ENCODE measurements at places on chromosomes 6 and 20. TPM values are rescaled to one million over a fixed set of nuclear protein-coding genes. Genes with fewer than 3 reads are reported as not detected.
A peak's percentile ranks its signal among the peaks of the same experiment; 100 is the strongest.

Gene CCN2
- 12.4 TPM for total RNA-seq

Gene MAP1LC3A
- 12.4 TPM for total RNA-seq

Gene ANKRD6
- total RNA-seq: 3.2 TPM

Gene CALHM5
- 8.7 TPM for total RNA-seq

Gene TREML1
- not detected for total RNA-seq

Gene JPH2
- total RNA-seq: not detected

Gene FILIP1
- total RNA-seq: 0.88 TPM

DNA sequence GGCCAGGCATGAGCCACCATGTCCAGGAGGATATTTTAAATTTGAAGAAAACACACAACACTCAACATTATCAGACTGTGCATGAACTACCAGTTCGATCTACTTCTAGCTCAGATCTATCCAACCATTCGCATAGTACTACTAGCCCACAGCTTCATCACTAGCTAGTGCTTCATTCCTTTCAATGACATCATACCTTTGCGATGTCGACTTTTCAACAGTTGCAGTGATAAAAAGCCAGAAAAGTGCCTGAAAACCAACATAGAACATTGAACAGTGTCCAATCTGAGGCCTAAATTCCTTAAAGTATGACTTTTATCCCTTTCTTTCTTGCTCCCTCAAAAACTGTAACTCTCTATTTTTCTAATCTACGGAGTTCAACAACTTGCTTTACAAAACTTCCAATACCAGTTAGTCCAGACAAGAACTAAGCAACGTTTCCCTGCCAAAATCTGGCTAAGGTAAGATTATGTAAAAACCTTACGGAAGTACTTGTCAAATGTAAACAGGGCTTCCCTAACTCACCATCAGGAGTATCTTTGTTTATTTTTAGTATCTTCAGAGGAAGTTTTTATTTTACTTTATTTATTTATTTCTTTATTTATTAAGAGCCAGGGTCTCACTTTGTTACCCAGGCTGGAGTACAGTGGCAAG is 434.0 kb upstream of the JARID2 start:
- DNase-seq: no peak

GRCh38 chr6:165849534-165850430 is 186.7 kb upstream of the PDE10A start:
- DNase-seq: no peak

DNA sequence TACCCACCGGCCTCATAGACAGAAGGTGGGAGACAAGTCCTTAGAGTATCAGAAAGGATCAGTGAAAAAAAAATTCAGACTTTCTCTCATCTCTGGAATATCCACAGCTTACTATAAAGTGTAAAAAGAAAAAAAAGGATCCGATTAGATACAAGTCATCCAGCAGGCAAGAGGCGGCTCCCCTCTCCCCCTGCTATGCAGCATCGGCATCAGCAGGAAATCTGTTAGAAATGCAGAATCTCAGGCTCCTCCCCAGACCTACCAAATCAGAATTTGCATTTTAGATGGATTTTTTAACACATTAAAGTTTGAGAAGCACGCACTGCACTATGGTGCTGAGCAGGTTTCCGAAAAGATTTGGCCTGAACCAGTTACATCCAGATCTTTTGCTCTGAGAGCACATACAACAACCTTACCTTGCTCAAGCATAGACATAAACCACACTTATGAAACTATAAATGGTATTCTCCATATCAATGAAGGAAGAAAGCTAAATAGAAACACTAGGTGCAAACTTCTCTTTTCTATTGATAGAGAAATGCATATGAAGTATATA is 117.0 kb upstream of the POU3F2 start:
- no peak for DNase-seq

DNA sequence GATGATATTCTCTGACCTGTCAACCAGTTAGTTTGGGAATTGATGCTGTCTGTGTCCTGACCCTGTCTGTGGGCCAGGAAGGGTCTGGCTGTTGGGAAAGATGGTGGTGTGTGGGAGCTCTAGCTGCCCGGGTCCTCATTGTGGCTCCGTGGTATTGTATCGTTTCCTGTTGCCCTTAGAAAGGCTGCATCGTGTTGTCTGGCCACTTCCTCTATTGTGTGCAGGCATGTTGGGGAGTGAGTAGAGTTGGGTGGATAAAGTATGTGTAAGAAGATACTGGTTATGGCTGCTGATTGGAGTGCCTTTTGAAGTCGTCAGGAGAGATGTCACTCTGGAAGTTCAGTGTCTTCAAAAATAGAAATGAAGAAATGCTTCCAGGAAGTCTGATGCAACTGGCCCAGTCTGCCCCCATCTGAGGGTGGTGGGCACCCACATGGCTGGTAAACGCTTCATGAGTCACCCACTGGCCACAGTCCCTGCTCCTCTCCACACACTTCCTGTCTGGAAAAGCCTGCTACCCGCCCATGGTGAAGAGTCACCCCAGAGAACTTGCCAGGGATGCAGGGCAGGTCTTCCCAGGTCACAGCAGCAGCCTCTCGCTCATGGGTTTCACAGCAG is 27.9 kb downstream of the PPARD start:
- DNase-seq: peak; percentile 96

- no peak for DNase-seq
These were observed 3.2 kb downstream of the SULF2 start for GRCh38 chr20:47782076-47782475.

- peak; percentile 25 for DNase-seq
These were observed 220.3 kb upstream of the LRFN2 start for GRCh38 chr6:40807484-40807883.

DNA sequence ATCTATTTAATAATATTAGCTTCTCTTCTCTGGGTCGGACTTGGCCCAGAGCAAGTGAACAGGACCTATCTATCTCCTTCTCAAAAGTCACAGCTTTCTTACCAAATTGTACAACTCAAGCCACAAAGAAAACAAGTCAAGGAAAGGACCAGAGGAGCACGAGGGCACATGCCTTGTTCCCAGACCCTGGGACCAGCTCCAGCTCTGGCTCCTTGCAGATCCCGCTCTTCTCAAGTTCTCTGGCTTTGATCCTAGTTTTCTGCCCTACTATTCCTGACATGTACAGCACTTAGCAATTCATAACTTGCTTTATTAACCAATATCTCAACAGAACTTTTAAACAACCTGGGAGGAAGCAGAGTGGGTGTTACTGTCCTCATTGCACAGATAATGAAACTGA is 185.9 kb downstream of the ESR1 start:
- DNase-seq: no peak

DNA sequence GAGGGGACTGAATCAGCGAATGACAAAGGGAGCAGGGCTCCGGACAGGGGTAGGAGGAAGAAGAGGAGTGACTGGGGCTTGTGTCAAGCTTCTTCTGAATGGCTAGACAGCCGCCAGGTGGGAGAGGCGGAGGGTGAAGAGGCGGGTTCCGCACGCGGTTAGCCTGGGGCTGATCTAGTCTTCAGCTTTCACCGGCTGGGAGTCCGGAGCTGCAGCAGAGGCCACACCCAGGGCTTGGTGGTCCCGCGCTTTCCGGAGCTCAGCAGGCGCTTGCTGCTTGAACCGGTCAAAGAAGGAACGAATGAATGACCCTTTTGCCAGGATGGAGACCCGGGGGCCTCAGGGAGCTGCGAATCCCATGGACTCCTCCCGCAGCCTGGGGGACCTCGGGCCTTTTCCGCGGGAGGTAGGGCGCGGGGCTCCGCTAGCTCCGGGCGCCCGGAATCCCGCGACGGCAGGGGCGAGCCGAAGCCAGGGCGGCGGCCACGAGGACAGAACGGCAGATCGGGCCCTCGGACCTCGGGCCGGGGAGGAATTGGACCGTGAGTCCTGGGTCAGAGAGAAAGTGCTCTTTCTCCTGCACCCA is at the start of gene C6orf141:
Gene C6orf141, plus strand, starts transcription at position 177 of the 586 bp plus-strand sequence. Its CDS starts 125 bp downstream, at position 302.
- no peak for DNase-seq

- no peak for DNase-seq
These were observed 407.6 kb upstream of the MANEA start for GRCh38 chr6:95169775-95170174.

- DNase-seq: no peak
These were observed 54.5 kb upstream of the RREB1 start for GRCh38 chr6:7053125-7053774.

DNA sequence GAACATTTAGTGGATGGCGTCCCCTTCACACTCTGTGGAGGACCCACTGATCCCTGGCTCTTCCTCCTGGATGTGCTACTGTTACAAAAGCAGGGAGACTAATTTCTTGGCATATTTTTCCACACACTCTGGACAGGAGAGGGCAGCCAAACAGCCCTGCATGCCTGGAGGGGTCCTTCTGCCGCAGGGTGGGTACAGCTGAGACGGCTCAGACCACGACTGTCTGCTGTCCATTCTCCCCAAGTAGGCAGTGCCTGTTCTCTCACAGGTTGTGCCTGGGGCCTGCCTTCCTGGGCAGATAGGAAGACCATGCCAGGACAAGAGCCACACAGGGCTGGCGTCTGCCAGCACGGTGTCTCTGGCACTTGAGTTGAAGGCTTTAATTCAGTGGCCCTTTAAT is 260.1 kb downstream of the FOXC1 start:
- no peak for DNase-seq

- no peak for DNase-seq
These were observed 70.6 kb upstream of the ZMYND8 start for GRCh38 chr20:47427067-47427466.

DNA sequence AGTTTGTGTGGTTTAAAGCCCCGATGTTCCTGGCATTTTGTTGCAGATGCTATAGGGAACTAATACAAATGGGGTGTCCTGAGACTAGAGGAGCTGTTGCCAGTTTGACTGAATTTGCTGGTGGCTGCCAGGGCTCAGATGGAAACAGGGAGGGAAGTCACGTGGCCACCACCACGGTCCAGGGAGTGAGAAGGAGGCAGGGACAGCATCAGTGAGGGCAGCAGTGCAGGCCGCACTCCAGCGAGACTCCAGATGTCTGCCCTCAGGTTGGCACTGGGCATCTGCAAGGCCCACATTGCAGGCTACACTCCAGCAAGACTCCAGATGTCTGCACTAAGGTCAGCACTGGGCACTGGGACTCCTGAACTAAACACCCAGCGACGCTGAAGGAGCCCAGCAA is 86.2 kb downstream of the RAMACL start:
- DNase-seq: no peak
